Adipose tissue (tissue), 3 donors: ENCODE measurements at places on chromosomes 12 and 14. TPM values are rescaled to one million over a fixed set of nuclear protein-coding genes. Genes with fewer than 3 reads are reported as not detected.

CNIH1 gene
- polyA plus RNA-seq: 132 TPM

TAS2R19 gene
- polyA plus RNA-seq: not detected

ATP5MC2 gene
- polyA plus RNA-seq: 415 TPM

KLHL28 gene
- polyA plus RNA-seq: 2.7 TPM

NKX2-1 gene
- not detected for polyA plus RNA-seq
